C1 segment of cervical spinal cord (tissue), 14 donors: ENCODE measurements at places on chromosomes 5 and 9.

- DNase-seq: no peak
Observed at GRCh38 chr5:168086104-168086610, 205.3 kb upstream of the WWC1 start.

DNA sequence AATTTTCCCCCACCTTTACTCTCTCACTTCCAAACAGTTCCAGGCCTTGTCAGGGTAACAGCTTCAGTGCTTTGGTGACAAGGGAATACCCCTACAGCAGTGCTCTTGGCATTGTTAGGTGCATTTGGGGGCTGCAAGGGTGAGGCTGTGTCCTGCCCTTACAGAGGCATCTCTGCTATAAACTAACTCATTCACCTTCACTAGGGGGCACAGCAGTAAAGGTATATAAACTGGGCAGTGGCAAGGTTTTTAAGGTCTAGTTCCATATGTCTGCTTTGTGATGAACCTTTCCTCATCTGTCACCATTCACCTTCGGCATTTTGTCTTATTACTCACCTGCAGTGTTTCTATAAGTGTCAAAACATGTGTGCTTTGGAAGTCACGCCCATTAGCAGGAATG is 79.1 kb upstream of the GPR151 start:
- DNase-seq: no peak

DNA sequence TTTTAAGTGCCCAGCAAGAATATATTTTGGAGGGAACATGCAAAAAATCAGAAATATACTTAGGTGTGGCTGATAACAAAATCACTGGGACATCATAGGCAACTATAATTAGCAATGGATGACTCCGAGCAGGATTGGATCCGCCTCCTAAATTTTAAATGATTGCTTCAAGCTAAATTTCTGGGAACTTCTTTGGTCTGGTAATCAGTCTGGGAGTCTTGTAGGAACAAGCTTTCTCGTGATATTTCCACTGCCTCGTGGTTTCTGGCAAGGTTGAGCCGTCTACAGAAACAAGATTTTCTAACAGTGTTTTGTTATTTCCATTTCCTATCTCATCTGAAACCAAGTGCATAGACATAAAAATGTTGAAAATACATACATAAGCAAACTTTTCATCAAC is 232.6 kb downstream of the BNC2 start:
- DNase-seq: no peak

GRCh38 chr5:60334281-60334713 is 365.7 kb downstream of the DEPDC1B start:
- DNase-seq: no peak

DNA sequence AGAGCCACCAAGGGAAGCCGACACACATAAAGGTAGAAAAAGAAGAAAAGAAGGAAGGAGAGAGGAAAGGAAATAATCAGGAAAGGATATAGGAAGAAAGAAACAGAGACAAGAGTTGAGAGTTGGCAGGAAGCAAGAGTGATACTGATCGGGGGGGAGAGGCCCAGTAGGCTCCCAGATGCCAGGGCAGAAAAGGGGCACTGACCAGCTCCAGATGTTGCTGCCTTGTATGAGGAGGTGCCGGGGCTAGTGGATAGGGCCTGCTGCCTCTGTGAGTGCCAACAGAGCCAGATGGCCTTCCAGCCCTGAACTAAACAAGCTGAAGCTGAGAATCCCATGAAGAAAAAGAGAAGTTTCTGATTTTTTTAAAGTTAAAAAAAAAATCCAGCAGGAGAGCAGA is 82.0 kb upstream of the TRIM32 start:
- no peak for DNase-seq

DNA sequence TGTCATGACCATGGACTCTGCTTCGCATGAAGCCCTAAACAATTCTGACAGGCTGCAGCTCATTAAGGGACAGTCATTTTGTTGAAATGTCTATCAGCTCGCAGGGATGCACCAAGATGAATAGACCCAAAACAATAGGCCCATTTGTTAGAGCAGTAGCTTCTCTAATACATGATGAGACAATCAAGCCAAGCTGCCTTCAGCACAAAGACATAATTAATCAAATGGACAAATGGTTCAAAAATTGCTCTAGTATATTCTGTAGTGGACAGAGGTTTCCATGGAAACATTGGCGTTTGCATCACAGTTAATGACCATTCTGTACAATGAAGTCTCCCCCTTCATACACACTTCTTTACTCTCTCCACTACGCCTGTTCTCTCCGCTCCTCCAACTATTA is 274.6 kb downstream of the ANXA1 start:
- DNase-seq: no peak

DNA sequence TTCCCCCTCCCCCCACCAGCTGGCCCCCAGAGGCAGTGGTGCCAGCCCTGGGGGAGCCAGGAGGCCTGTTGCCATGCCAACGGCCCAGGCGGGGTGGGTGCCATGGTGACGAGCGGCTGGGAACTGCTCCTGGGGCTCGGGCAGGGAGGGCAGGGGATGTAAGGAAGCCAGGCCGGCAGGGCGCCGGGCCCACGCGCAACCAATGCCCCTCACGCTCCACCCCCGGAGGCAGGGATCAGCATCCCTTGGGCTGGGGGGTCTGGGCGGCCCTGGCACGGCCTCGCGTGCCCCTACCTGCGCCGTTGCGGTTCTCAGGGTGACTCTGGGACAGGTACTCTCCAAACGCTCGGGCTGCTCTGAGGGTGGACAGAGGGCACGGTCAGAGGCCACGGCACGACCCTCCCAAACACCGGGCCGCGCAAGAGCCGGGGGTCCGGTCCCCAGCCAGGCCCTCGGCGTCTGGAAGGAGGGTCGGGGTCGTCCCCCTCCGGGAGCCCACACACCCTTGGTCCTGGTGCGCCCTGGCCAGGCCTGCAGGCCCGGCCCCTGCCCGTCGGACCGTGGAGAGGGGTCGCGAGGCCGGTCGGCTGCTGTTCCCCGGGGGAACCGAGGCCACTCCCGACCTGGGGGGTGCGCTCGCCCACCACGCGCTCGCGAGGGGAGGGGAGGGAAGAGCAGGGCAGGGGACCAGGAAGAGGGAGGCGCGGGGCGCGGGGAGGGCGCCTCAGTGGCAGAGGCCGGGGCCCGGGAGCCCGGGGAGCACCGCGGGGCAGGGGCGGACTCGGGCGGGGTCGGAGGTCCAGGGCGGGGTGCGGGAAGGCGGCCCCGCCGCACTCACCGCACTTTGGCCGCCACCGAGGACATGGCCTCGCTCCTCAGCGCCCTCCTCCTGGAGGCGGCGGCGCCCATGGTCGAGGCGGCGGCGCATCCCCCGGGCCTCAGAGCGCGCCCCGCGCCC is 661 bp downstream of the NSMF start:
- peak; percentile 40 for DNase-seq

DNA sequence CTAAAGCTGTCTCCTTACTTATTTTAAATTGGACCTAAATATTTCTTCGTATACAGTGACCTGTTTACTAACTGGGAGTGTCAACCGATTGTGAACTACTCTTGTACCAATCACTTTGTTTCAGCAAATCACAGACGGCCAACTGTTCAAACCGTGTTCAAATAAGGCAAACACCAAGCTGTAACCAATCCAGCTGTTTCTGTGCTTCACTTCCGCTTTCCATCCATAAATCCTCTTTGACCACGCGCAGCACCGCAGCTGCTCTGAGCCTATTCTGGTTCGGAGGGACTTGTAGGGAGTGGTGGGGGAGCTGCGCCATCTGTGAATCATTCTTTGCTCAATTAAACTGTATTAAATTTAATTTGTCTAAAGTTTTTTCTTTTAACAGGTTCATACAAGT is 4.8 kb upstream of the FAM240B start:
- DNase-seq: no peak

DNA sequence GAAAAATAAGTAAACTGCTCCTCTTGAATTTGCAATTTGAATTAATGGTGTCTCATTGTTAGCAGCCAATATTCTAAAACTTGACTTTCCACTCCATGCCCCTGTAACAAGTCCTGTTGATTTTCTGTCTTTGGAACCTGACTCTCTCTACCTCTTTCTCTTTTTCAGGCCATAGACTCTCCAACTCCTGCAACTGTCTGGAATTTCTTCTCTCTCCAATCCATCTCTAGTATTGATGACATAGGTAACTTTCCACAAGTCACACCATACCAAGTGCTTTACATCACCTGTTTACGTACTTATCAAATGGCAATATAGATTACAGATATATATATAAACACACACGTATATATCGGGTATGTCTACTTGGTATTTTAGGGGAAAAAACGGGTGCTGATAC is 923 bp downstream of the C5orf34 start:
- DNase-seq: no peak

DNA sequence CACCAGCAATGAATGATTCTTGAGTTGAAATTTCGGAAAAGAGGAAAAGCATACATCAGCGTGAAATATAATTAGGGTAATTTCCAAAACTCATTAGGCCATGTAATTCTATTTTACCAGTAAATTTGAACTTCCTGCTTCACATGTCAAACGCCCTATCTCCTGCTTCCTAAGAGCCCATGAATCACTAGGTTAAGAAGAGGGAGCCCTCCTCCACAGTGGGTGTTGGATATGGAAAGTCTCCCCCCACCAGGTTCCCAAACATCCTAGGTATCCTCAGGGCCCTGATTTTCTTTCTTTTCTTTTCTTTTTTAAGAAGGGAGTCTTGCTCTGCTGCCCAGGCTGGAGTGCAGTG is 115.2 kb downstream of the SUSD1 start:
- no peak for DNase-seq

DNA sequence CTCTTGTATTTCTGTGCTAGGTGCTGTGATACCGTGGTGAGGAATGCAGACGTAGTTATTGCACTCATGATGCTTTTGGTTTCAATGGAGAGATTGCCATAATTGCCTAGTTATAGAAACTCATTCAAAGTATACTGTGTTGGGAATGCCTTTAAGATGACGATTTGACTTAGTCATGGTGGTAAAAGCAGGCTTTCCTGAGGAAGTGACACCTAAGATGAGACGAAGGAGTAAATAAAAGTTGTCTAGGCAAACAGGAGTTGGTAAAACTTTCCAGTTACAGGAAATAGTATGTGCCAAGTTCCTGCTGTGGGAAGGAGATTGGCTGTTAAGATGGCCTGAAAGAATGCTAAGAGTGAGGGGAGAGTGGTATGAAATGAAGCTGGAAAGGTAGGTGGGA is 48.1 kb downstream of the FOCAD start:
- DNase-seq: no peak

- no peak for DNase-seq
Observed at GRCh38 chr9:115980502-115980901, 173.1 kb upstream of the PAPPA start.

DNA sequence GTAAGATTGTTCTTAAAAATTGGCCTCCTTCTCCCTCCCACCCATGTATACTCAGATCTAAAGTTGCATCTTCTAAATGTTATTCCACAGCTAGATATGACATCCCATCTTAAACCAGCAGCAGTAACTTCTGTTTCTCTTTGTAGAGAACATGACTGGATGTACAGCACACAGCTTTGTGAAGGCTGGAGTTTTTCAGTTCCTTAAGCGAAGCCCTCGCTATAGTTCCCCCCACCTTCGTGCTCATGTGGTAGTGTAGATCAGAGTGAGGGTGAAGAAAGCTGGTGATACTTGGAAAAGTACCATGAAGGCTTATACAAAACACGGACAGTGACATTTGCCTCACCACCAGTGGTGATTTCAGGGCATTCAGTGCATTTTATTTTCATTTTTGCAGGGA is 137.5 kb downstream of the MAT2B start:
- DNase-seq: no peak
